Posterior cingulate gyrus (tissue), 11 donors: ENCODE measurements at places on chromosomes 1 and 21.

- DNase-seq, result no peak
Observed at GRCh38 chr1:167770127-167770526, 48.3 kb downstream of the MPZL1 start.

DNA sequence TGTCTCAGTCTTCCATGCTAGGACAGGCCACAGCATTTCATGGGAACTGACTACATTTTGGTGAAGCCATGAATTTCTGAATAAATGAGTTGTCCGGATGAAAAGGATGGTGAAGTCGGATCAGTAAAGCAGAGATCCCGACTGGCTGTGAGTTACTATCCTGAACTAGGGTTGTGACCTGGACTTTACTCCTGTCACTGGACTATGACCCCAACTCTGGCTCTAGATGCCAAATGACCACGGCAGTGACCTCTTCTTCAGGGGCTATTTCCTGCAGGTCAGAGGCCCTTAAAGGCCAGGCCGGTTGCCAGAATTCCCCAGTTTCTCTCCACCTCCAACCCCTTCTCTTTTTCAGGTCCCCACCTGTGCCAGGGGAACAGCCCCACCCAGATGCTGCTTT is 1.7 kb upstream of the NECTIN4 start:
- no peak for DNase-seq

DNA sequence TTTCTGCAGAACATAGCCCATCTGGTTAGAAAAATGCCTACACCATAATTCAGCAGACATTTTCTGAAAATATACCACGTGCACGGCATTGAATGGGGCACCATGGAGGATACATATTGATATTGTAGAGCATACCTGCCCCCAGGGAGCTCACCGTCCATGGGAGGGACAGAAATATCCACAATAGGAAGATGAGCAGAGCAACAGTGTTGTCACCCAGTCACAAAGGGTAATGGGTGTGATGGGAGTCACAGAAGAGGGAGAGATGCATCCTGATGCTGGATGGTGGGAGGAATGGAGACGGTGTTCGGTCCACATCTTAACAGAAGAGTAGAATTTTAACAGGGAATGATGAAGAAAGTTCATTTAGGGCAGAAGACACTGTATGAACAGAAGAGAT is 51.4 kb downstream of the ATP1A1 start:
- no peak for DNase-seq

DNA sequence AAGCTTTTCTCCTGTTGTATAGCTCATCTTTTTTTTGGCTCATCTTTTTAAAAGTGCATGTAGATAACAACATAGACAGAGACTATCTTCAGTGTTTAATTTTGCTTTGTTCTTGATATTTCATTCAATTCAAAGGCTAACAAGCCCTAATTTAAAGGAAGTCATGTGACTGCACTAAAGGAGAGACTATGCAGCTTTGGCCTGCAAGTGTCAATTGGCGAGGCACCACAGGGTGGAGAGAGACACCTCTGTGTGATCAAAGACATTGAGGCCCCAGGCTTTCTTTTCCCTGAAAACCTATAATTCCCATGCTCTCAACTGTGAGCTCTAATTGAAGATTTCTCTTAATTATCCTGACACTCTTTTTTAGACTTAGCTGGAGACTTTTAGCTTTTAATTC is 53.6 kb downstream of the CHODL start:
- DNase-seq, result no peak

GRCh38 chr1:245091818-245092637 is 62.8 kb upstream of the KIF26B start:
- DNase-seq, result no peak

- DNase-seq, result no peak
Observed at GRCh38 chr21:29406385-29406784, 107.7 kb downstream of the BACH1 start.

DNA sequence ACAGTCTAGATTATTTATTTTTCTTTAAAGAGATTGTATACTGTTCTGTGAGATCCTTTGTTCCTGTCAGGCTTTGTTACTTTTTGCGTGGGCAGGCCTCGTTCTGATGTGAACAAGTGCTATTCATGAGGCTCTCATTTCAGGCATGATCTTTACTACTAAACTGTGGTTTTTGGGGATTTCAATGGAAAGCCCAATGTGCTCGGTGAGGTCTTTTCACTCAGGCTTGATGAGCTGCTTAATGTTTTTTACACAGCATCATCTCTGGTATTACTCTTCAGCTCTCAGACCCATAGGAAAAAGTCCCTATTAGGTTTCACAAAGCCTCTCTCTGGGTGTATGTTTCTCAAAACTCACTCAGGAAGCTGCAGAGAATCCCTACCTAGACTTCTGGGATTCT is 419.4 kb downstream of the GPATCH2 start:
- no peak for DNase-seq

- DNase-seq, result no peak
Observed at GRCh38 chr1:64535938-64536835, 66.3 kb downstream of the CACHD1 start.

DNA sequence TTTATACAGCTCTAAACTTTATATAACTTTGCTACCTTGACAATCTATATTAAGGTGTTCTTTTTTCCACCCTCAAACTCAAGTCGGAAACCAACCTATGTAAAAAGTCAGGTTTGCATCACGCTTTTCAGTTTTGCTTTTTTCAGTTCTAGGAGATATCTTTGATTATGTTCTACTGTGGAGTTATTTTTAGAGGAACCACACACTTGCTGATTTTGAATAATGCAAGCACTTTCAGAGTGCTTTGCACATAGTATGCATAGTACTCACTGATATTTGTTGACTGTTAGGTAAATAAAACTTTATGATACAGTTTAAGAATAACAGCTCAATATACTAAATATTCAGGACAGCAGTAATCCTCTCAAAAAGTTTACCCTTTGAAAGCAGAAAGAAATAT is 564.2 kb upstream of the ZRANB2 start:
- DNase-seq, result no peak

DNA sequence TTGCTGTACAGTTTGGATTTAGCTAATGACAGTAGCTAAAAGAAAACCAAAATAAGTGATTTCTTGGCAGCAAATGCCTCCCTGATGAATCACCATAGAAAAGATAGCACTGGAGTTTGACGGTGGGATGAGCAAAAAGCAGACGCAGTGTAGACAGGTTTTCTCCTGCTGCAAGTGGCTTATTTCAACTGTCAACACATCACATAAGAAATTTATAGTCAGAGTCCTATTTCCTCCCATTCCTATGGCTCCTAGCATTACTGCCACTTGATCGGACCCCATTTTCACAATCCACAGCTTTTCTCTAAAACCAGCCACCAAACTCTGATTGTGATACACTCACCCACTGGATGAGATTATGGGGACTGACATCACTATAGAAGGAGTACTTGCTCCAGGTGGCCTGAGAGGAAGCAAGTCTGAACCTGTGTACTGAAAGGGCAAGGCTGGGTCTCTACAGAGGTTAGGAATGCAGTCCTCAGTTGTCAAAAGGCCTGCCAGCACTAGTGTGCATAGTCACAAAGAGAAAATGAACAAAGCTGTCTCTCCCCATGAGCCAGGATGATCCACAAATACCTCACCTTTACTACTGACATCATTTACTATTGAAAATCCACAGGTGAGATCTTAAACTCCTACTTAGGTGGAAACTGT is 359.8 kb downstream of the LTN1 start:
- no peak for DNase-seq

DNA sequence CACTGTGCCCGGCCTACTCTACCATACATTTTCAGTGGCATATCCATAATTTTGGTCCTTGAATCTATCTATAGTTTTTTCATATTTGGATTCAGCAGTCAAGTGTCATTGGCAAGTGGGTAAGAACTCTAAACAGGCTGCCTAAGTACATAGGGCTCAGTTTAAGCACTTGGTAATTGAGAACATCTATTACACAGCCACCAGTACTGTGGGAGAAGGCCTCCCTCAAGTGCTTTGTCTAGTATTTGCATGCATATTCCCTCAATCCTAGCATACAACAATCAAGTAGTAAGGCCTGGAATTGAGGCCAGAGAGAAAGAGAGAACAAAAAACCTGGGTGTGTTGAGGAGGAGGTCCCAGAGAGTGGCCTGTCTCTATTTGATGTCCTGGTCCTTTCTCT is 325.2 kb downstream of the USP25 start:
- DNase-seq, result no peak

- DNase-seq, result peak; percentile 82
Observed at GRCh38 chr1:87956072-87956471, 627.4 kb downstream of the LMO4 start.

- DNase-seq, result no peak
Observed at GRCh38 chr1:229091721-229092136, 179.2 kb upstream of the RAB4A start.

- no peak for DNase-seq
Observed at GRCh38 chr1:61392409-61393242, 310.3 kb downstream of the NFIA start.

- no peak for DNase-seq
Observed at GRCh38 chr1:160460683-160461287, 60.4 kb downstream of the VANGL2 start.

- DNase-seq, result no peak
Observed at GRCh38 chr1:197521118-197521739, 253.2 kb downstream of the CRB1 start.

DNA sequence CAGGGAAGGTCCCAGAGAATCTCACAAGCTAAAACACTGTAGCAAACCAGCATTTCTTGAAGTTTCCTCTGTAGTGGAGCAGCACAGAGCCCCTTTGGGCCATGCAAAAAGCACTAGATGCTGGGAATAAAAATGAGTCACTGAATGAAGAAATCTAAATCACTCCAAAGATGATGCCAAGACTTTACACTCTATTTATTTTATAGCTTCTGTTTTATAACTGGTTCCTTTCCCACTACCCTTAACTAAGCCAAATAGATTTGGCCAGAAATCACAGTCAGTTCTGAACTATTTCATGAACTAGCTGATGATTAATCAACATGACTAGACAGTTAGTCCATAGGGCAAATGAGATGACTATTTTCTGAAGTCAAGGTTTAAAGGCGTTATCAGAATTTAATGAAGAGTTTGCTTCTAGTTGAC is 89.5 kb downstream of the SCMH1 start:
- no peak for DNase-seq

- DNase-seq, result no peak
Observed at GRCh38 chr21:39660191-39660980, 47.6 kb downstream of the B3GALT5 start.

GRCh38 chr1:153985341-153985912 is 712 bp downstream of the RAB13 start:
- DNase-seq, result no peak

DNA sequence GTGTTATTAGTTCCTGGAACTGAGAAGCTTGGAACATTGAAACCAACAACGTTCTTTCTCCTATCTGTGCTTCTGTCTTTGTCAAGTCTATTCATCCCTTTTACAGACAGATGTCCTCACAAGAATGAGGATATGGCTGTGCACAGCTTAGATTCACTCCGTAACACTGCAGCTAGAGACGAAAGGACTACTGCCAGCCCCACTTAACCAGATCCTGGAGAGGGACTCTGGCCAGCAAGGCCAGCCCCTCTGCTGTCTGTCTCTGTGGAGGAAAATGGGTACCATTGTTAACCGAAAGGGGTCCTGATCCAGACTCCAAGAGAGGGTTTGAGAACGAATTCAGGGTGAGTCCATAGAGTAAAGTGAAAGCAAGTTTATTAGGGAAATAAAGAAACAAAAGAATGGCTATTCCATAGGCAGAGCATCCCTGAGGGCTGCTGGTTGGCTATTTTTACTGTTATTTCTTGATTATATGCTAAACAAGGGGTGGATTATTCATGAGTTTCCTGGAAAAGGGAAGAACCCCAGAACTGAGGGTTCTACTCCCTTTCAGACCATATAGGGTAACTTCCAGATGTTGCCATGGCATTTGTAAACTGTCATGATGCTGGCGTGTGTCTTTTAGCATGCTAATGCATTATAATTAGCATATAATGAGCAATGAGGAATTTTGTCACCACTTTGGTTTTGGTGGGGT is 17.4 kb upstream of the USP24 start:
- no peak for DNase-seq

DNA sequence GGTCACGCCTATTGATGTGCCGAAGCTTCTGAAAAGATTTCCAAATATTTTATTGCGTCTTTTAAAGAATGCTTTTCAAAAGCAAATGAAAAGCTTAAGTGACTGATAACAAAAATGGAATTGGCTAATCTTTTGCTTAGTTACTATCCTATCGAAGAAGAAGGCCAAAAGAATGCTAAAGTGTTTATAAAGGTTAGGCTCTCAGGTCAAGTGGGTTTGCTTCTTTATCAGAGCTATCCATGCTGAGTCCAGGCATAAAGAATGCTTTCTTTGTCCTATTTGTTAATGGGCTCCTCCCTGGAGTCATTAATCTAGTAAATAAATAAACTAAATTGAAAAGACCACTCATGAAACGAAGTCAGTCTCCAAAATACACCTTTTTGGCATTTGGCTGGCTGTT is 133.4 kb upstream of the LYPLAL1 start:
- no peak for DNase-seq

DNA sequence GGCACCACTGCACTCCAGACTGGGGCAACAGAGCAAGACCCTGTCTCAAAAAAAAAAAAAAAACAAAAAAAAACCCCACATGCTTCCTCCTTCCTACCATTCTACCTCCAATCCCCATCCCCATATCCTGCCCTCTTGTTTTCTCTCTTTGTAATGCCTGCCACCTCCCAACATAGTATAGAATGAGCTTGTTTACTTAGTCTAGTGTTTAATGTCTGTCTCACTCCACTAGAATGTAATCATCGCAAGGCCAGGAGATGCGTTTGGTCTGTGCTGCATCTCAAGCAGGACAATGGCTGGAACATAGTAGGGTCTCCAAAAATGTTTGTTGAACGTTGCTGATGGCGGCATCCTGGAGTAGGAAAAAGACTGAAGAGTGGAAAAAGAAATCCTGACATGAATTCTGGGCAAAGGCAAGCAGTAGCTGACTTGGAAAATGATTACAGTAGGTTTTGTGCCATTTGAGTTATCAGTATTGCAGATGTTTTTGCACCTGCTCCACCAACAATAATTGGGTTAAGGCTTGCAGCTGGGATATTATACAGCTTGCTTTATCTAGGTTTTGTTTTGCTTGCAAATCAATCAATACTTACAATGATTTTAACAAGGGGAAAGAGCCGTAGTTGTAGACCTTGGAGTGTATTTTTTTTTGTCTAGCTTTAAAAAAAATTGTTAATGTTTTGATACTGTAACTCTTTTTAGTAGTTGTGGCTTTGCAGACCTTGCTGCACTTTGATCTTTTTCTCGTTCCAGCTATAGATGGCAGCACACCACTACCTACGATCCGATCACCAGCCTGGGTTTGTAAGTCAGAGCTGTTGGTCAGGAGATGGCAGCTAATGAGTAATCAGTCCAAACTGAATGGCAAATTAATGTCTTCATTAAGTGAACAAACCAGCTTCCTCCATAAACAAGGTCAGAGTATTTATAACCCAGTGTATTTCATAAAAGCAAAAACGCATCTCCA is 62.4 kb downstream of the BACH1 start:
- no peak for DNase-seq

- DNase-seq, result no peak
Observed at GRCh38 chr21:14673649-14674048, 127.5 kb upstream of the SAMSN1 start.

DNA sequence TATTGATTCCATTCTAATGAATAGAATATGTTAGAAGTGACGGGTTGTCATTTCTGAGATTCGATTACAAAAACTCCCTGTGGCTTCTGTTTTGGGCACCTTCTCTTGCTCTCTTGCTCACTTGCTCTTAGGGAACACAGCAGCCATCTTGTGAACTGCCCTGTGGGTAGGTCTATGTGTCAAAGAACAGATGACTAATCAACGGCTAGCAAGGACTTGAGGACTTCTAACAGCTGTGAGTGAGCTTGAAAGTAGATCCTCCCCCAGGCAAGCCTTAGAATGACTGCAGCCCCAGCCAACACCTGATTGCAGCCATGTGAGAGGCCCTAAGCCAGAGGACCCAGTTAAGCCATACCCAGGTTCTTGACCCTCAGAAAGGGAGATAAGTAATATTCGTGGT is 49.3 kb downstream of the AZIN2 start:
- no peak for DNase-seq

GRCh38 chr1:117679868-117680267 is 74.0 kb downstream of the TENT5C start:
- DNase-seq, result no peak
